ENCODE measurements at places on chromosomes 1 and 21. TPM values are rescaled to one million over a fixed set of nuclear protein-coding genes. Genes with fewer than 3 reads are reported as not detected.
A peak's percentile ranks its signal among the peaks of the same experiment; 100 is the strongest.

GRCh38 chr1:234532503-234532922, 53.5 kb upstream of the TARBP1 start:
- peak; percentile 42 for ATAC-seq

- peak; percentile 99 for ATAC-seq
Measured at GRCh38 chr21:43585924-43586413, 73.3 kb downstream of the HSF2BP start.

DNA sequence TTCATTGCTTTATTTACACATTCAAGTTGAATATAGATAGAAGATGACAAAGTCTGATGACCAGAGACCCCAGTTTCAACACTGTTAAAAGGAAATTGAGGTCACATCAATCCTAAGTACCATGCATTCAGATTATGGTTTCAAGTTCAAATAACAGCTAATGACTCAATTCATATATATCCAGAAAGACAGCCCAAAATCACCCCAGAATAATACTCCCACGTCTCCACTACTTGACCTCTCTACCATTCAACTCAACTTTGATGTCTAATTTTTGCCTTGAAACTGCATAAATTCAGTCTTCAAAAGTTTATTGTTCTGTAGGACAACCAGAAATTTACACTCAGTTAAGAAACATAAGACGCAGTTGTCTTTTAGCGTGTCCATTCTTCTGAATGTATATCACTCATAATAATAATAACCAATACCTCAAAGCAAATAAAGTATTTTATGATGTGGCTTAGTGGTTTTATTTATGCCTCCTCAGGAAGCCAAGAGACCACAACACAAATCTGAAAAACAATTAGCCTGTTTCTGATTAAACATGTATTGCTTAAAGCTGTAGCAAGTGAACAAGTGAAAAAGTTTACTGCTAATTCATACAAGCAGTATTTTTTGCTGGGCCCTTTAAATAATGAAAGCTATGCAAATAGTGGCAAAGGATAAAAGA, 569.0 kb downstream of the LTN1 start:
- no peak for ATAC-seq

DNA sequence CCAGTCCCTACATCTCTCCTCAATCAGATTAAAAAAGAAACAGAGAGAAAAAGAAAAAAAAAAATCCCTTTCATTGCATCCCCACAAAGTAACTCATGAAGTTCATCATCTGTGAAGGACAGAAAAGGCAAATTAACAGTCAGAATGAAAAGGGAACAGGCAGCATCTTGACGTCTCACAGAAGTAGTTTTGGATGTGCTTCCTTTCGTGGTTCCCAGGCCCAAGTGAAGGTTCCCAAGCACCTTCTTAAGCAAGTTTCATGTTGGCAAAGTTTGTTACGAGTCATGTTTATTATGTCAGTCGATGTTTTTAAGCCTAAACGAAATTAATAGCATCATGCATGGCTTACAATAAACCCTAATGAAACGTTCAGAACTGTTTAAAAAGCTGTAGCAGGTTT, 475.2 kb downstream of the SETD4 start:
- no peak for ATAC-seq

- ATAC-seq = no peak
Measured at GRCh38 chr1:218101409-218101808, 183.7 kb upstream of the RRP15 start.

DNA sequence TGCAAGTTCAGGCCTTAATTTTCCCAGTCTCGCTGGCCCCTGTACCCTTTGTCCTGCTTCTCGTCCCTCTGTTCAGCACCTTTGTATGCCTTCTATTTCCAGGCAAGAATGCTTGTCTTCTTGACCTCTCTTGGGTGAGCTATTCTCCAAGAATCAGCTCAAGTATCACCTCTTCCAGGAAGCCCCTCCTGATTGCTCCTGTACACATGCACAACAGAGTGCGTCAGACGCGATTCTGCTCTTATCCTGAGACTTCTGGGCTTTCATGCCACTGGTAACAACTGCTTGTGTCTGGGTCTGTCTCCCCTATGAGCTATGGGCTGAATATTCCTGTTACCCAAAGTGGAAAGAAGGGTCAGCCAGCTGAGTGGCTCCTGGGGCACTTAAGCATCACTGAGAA, 170.8 kb downstream of the GRIK3 start:
- no peak for ATAC-seq

DNA sequence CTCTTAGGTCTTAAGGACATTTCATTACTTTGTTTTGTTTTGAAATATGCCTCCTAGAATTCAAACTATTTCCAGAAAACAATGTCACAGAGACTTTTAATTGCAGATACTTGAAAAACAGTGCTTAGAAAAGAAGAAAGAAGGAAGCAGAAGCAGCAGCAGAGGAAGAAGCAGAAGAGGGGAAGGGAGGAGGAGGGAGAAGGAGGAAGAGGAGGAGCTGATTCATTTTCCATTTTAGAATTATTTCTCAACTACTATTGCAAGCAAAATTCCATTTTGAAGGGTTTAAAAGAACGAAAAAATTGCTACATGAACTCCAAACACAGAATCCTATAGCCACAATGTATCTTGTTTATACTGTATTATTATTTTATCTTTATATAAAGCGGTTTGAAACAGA, 13.9 kb downstream of the RC3H1 start:
- no peak for ATAC-seq

- peak; percentile 41 for ATAC-seq
Measured at GRCh38 chr1:27144920-27145661, 9.8 kb downstream of the SLC9A1 start.

DNA sequence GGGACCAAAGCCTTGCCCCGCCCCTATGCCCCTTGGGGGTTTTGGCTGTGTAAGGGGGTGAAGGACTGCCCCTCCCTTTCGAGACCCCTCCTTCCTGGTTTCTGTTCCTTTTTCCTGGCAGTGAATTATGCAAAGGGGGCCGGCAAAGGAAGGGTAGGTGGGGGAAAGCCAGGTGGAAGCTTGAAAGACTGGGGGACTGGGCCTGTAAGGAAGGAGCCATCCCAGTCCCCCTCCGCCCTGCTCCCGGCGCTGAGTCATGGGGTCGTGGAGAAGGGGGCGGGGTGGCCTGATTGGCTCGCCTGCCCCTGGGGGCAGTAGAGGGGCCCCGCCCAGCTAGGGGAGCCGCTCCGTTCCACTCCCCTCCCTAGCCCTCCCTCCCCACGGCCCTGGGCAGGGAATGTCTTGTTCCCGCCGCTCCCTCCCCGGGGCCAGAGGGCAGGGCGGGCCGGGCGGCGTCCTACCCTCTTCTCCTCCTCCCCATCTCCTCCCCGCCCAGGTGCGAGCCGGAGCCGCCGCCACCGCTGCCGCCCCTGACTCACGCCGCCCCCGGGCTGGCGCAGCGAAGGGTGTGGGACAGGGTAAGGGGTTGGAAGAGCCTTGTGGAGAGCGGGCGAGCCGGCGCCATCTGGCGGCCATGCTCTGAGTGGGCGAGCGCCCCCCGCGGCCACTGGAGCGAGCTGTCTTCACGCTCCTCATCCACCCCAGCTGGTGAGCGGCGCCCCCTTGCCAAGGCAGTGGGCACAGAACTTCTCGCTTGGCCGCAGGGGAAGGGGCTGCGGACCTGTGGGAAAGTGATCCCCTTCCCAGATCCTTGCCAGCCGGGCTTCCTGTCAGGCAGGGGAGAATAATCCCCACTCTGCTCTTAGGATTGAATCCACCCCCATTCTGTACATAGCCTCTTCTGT, 14.7 kb downstream of the ZBTB7B start:
- peak; percentile 94 for ATAC-seq

GRCh38 chr1:178379807-178380206, 117.0 kb downstream of the CLEC20A start:
- no peak for ATAC-seq

GRCh38 chr1:201818971-201819750, 9.8 kb upstream of the IPO9 start:
- ATAC-seq = no peak

- ATAC-seq = no peak
Measured at GRCh38 chr1:153422450-153423068, 6.2 kb downstream of the S100A7A start.

GRCh38 chr1:223815865-223816264, 29.9 kb downstream of the TP53BP2 start:
- ATAC-seq = no peak

- ATAC-seq = no peak
Measured at GRCh38 chr1:222335586-222335985, 212.3 kb downstream of the HHIPL2 start.

- no peak for ATAC-seq
Measured at GRCh38 chr1:85576266-85576641, 4.3 kb upstream of the CCN1 start.

DNA sequence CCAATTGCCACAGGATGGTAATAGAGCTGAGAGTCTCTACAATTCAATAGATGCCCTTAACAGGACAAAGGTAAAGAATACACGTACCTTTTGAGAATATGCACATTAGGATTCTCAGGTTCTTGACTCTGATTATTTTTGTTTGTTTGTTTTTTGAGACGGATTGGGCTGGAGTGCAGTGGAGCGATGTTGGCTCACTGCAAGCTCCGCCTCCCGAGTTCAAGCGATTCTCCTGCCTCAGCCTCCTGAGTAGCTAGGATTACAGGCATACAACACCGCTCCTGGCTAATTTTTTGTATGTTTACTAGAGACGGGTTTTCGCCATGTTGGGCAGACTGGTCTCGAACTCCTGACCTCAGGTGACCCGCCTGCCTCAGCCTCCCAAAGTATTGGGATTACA, 48.4 kb downstream of the TIAM1 start:
- no peak for ATAC-seq

DNA sequence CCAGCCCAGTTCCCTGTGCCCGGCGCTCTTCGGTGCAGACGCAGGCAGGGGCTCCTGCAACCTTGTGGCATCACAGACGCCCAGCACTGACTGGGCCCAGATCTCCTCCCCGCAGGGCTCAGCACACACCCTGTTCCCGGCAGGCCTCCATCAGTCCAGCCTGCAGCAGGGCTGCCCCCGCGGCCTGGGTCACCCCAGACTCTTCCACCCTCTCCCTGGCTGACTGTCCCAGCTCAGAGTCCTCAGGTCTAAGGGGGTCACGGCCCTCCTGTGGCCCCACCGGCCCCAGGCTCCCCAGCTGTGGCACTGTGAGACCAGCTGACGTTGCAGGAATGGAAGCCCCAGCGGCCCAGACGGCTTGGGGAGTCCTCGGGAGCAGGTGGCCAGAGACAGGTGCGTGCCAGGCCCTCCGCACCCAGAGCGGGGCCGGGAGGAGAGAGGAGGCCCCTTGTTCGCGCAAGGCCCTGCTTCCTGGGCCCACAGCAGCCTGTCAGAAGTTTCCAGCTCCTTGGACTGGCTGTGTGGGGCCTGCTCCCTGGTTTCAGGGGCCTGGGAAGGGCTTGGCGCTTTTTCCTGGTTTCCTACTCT, 4.2 kb downstream of the B3GALT6 start:
- ATAC-seq = no peak

- ATAC-seq = no peak
Measured at GRCh38 chr1:231318015-231318355, 19.7 kb downstream of the EXOC8 start.

- ATAC-seq = no peak
Measured at GRCh38 chr1:238088560-238089290, 198.0 kb upstream of the ZP4 start.

- ATAC-seq = no peak
Measured at GRCh38 chr1:85196358-85196757, 4.5 kb downstream of the SYDE2 start.

Gene FMO1
- not detected for total RNA-seq

Gene LSM10
- total RNA-seq = 44.4 TPM

Gene GBP2
- 170 TPM for total RNA-seq

Gene SPRR2F
- not detected for total RNA-seq

Gene MARK1
- total RNA-seq = 32.9 TPM

Gene UBE2U
- not detected for total RNA-seq

Gene L1TD1
- total RNA-seq = not detected

Gene PATJ
- total RNA-seq = 36.9 TPM

Gene NPR1
- 43.6 TPM for total RNA-seq

Gene PUM1
- 89.3 TPM for total RNA-seq

Gene TATDN3
- total RNA-seq = 23.0 TPM

Gene REG4
- total RNA-seq = not detected

Gene MRPL55
- total RNA-seq = 60.7 TPM

Gene CTTNBP2NL
- total RNA-seq = 30.3 TPM

Gene DMRTA2
- total RNA-seq = 1.2 TPM

Gene HRNR
- total RNA-seq = not detected

Gene TNFRSF14
- total RNA-seq = 30.9 TPM

Gene VTCN1
- not detected for total RNA-seq
